Epithelial cell of proximal tubule (primary cell): ENCODE measurements at places on chromosomes 12 and 14.

- no peak for DNase-seq
These were observed 19.0 kb upstream of the SMOC1 start for GRCh38 chr14:69860221-69860620.

GRCh38 chr12:92928421-92928961 lies 604 bp downstream of the EEA1 start:
- no peak for DNase-seq

DNA sequence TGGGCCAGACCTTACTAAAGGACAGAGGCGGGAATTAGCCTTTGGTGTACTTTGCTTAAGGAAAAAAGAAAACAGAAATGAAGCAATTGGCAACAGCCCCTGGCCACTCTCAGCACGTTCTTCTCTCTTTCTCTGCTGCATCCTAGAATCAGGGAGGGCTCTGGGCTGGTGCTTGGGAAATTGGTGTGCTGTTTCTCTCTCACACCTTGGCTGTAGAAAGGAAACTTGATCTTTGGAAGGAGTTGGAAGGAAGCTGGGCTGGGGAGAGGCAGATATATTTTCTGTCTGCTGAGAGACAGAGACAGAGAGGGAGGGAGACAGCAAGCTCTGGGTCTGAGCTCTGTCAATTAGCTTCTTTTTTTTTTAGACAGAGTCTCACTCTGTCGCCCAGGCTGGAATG lies 27.4 kb downstream of the NOS1 start:
- DNase-seq, result no peak

- DNase-seq, result no peak
These were observed 499.0 kb downstream of the GALC start for GRCh38 chr14:87494010-87494409.

- DNase-seq, result no peak
These were observed 20.4 kb downstream of the SAV1 start for GRCh38 chr14:50647753-50648152.

DNA sequence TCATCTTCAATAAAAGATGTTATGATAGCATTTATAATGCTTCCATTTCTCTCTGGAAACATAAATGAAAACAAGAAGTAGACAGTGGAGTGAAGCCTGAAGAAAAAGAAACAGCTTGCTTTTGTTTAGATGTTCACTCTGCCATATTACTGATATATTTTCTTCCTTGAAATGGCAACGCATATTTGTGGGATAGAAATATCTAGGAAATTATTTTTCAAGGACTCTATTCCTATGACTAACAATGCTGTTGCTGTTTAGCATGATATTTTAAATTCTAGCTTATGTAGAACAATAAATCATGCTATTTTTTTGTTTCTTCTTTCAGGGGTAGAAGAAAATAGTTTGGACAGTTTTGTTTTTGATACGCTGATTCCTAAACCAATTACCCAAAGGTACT lies 359.0 kb downstream of the NAV3 start:
- DNase-seq, result no peak

- DNase-seq, result no peak
These were observed 58.5 kb downstream of the ARL6IP4 start for GRCh38 chr12:123038966-123039365.

- no peak for DNase-seq
These were observed 137.6 kb upstream of the TBX3 start for GRCh38 chr12:114821570-114821969.

- no peak for DNase-seq
These were observed 14.5 kb downstream of the KRAS start for GRCh38 chr12:25236190-25236589.

DNA sequence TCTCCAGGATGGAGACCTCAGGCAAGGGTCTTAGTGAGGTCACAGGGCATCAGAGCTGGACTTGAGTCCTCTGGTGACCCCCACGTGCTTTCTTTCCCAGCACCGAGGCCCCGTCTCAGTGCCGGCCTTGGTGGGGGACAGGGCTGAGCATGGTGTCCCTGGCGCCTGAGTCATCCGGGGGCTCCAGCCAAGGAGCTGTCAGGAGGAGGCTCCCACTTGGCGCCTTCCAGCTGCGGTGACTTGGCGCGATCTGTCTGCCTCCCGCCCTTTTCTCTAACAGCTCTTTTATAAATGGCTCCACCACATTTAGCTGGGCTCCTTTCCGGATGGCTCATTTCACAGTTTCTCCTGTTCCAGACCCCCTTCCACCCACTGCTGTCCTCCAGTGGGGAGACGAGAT lies 60.4 kb downstream of the PRMT8 start:
- DNase-seq, result no peak

DNA sequence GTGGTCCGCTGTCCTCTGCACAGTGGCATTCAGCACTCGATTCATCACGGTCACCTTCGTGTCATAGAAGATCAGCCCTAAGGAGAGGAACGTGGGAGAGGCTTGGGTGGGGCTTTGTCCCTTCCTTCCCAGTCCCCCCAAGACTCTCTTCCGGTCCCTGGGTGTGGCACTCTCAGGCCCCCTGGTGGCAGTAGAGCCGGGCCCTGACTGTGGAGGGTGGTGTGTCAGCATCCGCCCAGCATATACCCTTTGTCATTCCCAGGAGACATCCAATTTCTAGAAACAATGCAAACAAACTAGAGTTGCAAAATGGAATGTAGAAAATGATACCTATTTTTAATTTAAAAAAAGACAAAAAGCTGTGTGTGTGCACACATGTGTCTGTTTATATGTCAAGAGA lies 45.0 kb downstream of the TRAFD1 start:
- no peak for DNase-seq

GRCh38 chr12:5371631-5372030 lies 60.3 kb upstream of the NTF3 start:
- DNase-seq, result no peak

- DNase-seq, result peak; percentile 46
These were observed 205.3 kb upstream of the NAV3 start for GRCh38 chr12:77625441-77625840.

DNA sequence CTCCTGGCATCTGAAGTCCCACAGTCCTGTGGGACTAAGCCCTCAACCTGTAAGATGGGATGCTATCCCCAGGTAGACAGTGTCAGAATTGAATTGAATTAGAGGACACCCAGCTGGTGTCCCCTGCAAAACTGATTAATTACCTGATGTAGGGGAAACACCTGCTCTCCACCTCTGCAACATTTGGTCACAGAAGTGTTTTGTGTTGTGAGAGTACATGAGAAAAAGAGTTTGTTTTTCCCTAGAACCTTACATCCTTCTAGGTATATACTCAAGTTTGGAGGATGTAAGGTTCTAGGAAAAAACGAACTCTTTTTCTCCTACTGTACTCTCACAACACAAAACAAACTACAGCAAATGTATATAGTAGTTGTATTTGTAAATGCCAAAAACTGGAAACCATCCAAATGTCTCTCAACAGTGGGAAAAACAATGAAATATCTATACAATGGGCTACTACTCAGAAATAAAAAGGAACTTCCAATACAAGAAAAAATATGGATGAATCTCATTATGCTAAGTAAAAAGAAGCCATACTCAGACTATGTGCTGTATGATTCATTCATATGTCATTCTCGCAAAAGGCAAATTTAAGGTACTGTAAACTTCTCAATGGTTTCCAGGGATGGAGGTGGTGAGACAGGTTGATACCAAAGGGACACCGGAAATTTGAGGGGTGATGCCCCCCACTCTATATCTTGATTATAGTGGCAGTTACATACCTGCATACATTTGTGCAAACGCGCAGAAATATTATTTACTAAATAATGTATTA lies 160.7 kb downstream of the MED13L start:
- DNase-seq, result no peak

DNA sequence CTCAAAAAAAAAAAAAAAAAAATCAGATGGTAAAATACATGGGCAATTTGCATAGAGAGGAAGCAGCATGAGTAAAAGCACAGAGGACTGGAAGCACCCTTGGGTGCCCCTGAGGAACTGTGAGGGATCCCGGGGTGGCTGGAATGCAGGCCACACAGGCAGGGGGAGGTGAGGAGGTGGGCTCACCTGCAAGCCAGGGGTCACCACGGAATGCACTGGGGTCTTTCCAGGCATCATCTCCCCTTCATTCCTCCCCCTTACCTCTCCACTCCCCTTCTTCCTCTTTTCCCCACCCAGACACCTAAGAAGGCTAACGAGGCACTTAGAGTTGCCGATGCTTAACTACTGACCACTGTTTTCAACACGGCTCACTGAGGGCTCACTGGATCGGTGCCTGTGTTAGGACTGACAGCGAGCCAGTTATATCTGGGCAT lies 14.4 kb upstream of the HIP1R start:
- no peak for DNase-seq

GRCh38 chr12:124727264-124727800 lies 136.3 kb downstream of the SCARB1 start:
- DNase-seq, result no peak

DNA sequence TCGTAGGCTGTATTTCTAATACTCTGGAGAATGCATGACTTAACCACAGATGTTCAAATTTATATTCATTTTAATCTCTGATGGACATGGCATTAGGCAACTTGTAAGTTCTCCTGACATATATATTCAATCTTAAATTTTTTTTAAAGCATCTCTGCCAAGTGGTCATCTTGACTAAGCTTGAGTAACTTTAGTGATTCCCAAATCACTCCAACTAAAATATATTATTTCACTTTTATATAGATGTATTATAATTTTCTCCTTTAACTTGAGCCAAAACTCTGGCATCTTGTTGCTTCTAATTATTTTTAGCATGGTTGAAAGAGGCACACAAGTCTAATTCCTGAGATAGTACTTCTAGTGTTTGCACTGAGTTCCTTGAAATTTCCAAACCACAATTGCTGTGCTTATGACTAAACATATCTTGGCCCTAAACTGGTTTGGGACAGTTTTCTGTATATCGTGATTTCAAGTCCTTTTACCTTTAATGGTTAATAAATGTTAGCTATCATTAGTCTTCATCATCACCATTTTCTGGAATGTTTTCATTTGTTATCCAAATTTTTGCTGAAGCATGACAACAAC lies 8.4 kb downstream of the LRFN5 start:
- no peak for DNase-seq

- no peak for DNase-seq
These were observed 16.4 kb upstream of the LTBP2 start for GRCh38 chr14:74628418-74628817.

DNA sequence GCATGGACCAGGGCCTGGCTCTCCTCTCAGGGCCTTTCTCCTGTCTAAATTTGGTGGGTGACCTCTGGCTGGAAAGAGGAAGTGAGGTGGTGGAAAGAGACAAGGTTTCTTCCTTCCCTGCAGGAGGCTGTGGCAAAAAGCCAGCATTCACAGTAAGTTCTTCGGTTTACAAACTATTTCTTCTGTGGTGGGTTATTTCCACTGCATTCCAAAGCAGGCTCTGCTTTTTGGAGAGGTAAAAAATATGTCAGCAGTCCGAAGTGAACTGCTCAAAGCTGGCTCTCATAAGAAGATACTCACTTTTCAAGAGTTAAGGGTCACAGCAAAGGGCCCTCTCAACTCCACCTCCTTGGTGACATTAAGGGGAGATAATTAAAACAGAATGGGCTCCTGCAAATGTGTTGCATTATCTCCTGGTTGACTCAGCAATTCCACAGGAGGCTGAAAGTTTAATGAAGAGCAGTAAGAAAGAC lies 48.9 kb upstream of the POC1B start:
- DNase-seq, result peak; percentile 12

DNA sequence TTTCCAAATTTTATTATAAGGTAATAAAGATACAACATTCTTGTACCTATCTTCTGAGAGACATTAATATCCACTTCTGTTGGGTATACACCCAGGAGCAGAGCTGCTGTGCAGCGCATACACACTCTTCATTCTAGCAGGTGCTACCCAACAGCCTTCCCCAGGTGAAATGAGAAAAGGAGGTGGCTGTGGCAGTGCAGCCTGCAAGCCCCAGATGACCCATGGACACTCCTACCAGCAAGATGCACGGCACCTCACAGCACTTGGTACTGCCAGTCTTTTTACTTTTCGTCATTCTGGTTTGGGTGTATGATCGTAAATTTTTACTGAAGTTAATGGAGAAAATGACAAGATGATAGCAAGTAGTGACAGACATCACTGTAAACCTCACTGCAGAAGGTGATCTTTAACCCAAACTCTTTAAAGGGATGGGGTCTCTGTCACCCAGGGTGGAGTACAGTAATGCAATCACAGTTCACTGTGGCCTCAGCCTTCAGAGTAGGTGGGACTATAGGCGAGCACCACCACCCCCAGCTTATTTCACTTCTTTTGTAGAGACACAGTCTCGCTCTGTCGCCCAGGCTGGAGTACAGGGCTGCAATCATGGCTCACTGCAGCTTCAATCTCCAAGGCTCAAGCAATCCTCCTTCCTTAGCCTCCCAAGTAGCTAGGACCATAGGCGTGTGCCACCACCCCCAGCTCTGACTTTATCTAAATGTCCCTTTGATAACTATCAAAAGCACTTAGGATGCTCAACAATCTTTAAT lies 26.5 kb downstream of the VPS37B start:
- no peak for DNase-seq

DNA sequence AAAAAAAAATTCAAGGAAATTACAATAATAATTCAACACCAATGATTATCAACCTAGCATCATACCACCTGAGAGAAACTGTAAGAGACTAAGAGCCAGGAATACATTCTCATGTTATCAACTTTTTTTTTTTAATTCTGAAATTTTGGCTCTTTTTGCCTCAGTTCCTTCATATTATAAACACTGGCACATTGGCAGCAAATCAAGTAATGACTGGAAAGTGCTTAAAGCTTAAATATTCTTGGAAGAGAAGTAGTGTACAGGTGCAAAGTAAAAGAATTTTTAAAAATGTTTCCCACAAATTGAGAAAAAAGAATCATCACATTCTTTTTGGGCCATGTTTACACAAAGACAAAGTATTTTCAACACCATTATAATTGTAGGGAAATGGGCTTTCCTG lies 296.9 kb upstream of the SOX5 start:
- DNase-seq, result no peak
